GM10248 (cell line): ENCODE measurements at places on chromosomes 5 and 9.

DNA sequence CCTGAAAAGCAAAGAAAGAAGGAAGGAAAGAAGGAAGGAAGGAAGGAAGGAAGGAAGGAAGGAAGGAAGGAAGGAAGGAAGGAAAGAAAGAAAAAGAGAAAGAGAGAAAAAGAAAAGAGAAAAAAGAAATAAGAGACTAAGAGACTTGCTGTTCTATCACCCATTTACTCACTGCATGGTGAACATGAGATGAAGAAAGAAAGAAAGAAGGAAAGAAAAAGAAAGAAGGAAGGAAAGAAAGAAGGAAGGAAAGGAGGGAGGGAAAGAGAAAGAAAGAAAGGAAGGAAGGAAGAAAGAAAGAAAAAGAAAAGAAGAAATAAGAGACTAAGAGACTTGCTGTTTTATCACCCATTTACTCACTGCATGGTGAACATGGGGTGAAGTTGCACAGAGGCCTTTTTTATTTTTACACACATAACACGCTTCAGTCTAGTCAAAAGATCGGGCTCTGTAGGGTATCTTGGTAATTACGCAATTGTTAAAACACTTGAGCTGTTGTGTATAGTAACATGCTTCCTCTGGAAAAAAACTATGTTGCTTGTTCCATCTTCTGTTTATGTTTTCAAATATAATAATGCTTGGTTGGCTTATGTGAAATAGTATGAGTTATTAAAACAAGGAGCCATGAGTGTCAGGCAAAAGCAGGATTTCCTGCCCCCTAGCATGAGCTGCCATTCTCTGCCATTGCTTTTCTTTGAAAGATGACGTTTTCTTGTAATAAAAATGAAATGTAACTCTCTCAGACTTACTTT is 119.3 kb upstream of the ZNF608 start:
- DNase-seq, result no peak

GRCh38 chr9:137982200-137982599 is 104.6 kb downstream of the CACNA1B start:
- no peak for DNase-seq

- no peak for DNase-seq
Observed at GRCh38 chr5:5140479-5141338, 579 bp downstream of the ADAMTS16 start.

DNA sequence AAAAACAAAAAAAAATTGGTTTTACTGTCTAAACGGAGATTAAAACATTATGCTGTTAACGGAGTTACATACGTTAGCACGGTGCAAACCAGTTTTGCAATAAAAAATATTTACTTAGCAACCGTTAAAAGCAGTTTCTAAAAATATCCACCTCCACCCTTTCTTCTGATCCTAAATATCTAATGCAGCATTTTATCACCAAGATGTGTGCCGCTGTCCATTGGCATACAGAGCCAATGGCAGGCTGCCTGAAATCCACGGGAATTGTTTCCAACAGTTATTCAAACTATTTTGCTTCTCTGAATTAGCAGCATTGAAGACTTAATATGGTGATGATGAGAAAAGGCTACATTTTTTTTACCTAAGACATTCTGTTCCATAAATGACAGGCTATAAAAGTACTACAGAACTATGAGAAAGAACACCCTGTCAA is 61.6 kb downstream of the CSNK1A1 start:
- DNase-seq, result no peak

GRCh38 chr9:134491196-134491835 is 150.3 kb upstream of the COL5A1 start:
- no peak for DNase-seq

GRCh38 chr5:155508673-155509072 is 495.1 kb downstream of the KIF4B start:
- no peak for DNase-seq
